HS-27A (cell line): ENCODE measurements at places on chromosomes 6 and 20.

GRCh38 chr20:52590100-52590499, 382.1 kb upstream of the TSHZ2 start:
- DNase-seq = no peak

GRCh38 chr6:2818593-2818992, 23.1 kb downstream of the SERPINB1 start:
- DNase-seq = no peak

- no peak for DNase-seq
These were observed 77.8 kb upstream of the CTNNBL1 start for GRCh38 chr20:37616110-37616425.

- no peak for DNase-seq
These were observed 84.4 kb downstream of the SAMD3 start for GRCh38 chr6:130138116-130138908.

DNA sequence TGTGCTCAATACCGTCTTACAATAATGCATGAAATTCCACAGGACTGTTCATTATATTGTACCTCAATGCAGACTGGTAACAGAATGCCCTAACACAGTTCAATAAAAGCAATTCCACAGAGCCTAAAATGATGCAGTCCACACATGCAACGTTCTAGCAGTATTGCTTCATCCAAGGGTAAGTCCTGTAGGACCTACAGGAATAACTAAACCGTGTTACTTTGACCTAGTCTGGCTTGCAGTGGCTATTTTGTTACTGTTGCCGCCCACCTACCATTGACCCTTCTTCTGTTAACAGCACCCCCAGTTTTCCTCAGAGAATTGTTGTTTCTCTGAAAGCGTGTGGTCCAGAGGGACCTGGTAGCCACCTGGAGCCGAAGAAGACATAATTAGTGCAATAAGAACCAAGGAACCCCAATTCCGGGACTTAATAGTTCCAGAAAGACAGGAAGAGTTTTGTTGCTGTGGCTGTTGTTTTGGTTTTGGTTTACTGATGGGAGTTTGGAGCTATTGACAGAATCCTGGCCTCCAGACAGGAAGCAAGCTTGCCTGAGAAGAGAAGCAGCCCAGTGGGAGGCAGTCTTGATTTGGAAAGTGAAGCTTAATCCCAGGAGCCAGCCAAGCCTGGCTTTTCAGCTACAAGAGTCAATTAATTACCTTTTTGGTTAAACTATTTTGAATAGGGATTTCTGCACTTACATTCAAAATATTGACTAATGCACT, 91.3 kb downstream of the FRK start:
- no peak for DNase-seq

DNA sequence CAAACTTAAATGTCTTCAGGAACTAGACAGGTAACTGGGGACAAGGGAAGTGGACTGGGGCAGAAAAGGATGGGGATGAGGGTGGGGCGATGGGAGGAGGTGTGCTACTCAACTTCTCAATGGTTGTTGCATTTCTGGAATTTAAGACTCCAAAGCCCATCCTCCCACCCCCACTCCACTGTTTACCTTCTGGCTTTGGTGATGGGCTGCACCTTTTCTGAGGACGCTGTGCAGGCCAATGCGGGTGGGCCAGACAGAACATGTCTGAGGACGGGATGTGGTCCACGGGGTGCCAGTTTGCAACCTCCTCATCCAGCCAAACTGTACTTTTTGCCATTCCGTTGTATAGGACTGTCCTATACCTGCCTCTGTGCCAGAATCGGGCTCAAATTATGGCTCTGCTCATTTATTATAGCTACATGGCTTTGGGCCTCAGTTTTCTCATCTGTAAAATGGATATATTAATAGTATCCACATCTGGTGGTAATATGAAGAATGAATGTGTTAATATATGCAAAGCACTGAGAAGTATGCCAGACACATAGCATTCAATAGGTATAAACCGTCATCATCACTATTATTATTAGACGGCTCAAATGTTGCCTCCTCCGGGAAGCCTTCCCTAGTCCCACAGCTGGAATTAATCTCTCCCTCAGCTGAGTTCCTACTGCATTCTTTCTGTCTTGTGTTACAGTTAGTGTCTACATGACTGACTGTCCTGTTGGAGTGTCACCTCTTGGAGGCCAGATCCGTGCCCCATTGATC, 31.0 kb upstream of the VEGFA start:
- DNase-seq = no peak

GRCh38 chr6:18166312-18167036, 11.3 kb downstream of the KDM1B start:
- DNase-seq = no peak

- no peak for DNase-seq
These were observed 181.6 kb downstream of the CDH26 start for GRCh38 chr20:60139663-60140446.

GRCh38 chr20:25259358-25259757, 11.5 kb downstream of the PYGB start:
- no peak for DNase-seq

GRCh38 chr6:112835078-112835477, 487.9 kb downstream of the RFPL4B start:
- DNase-seq = no peak

- DNase-seq = no peak
These were observed 25.5 kb upstream of the ITCH start for GRCh38 chr20:34337544-34337943.

DNA sequence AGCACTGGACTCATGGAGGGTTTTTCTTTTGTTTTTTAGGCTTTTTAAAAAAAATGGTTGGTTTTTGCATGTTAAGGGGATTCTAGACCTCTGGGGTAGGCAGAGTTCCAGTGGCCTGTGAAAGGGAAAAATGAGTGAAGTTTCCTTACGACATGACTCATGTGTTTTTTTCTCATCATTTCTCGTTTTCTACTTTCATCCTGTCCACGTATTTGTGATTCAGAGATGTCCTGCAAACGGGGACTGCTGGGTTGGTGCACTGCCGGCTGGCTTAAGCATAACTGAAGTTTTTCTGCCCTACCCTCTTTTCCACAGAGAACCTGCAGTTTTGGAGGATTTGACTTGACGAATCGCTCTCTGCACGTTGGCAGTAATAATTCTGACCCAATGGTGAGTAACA, 182.3 kb downstream of the SASH1 start:
- DNase-seq = no peak

DNA sequence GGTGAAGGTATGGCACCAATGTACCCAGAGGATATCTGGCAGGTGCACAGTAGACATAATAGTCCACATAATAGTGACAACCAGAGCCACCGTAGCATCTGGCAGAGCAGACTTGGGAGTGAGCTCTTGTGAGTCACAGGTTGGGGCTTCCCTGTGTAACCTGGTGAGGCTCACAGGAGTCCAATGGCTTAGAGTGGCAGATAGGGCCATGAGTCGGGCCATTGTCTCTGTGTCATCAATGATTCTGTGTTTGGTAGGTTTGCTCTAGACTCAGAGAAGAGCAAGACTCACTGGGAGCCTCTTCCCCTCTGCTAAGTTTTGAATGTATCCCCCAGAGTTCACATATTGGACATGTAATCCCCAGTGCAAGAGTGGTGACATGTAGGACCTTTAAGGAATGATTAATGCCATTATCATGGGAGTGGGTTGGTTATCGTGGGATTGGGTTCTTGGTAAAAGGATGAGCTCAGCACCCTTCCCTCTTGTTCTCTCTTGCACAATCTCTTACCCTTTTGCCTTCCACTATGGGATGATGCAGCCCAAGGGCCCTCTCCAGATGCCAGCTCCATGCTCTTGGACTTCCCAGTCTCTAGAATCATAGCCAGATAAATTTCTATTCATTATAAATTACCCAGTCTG, 22.6 kb upstream of the SIRPA start:
- no peak for DNase-seq

- no peak for DNase-seq
These were observed 161.4 kb downstream of the CLIC5 start for GRCh38 chr6:45854149-45854742.

DNA sequence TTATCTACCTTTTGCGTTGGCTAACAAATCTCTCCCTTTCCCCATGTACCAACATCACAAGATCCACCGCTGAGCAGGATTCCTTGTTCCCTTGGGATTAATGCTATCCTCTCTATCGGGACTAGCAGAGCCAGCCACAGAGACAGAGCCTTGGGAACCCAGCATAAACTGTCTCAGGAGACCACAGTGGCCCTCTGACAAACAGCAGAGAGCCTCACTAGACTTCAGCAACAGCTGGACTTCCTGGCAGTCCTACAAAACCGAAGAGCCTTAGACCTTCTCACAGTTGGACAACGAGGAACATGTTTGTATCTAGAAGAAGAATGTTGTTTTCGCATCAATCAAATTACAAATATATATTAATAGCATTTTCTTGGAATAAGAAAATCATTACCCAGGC, 39.6 kb upstream of the POU5F1 start:
- no peak for DNase-seq

- DNase-seq = no peak
These were observed 29.1 kb upstream of the LGSN start for GRCh38 chr6:63348836-63349235.

DNA sequence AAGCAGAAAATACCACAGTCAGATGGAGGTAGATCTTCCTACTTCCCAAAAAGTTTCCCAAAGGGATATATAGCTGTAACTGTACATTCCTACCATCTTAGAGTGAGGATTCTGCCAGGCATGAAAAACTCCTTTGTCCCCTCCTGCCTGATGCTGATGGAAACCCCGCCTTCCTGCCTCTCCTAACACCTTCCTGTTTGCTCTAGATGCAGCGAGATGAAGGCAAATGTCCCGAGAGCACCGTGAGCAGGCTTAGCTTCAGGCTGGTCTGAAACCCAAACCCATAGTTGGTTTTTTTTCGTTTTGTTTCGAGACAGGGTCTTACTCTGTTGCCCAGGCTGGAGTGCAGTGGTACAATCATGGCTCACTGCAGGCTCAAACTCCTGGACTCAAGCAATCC, 55.6 kb downstream of the MYB start:
- DNase-seq = no peak

GRCh38 chr20:60999250-60999649, 252.8 kb upstream of the CDH4 start:
- DNase-seq = no peak

- DNase-seq = peak; percentile 1
These were observed 174.8 kb downstream of the IBTK start for GRCh38 chr6:82072751-82073150.

GRCh38 chr6:24831771-24832716, 33.3 kb upstream of the ARMH2 start:
- no peak for DNase-seq

DNA sequence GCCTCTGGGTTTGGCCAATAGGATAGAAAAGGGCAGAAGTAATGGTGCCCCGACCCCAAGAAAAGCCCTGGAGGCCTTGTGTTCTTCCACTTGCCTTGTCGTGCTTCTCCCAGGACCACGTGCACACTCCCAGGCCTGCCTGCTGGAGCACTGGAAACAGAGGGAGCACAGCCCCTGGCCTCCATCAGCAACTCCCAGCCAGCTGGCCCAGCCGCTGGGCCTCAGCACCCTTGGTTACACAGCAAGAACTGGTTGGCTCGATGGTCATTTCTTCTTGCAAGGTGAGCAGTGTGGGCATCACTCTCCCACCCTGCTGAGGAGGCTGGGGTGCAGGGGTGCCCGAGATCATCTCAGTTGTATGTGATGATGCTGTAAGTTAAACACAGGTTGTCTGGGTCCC, 69.2 kb upstream of the CST7 start:
- no peak for DNase-seq

GRCh38 chr20:18506744-18507143, 996 bp upstream of the SEC23B start:
- no peak for DNase-seq

DNA sequence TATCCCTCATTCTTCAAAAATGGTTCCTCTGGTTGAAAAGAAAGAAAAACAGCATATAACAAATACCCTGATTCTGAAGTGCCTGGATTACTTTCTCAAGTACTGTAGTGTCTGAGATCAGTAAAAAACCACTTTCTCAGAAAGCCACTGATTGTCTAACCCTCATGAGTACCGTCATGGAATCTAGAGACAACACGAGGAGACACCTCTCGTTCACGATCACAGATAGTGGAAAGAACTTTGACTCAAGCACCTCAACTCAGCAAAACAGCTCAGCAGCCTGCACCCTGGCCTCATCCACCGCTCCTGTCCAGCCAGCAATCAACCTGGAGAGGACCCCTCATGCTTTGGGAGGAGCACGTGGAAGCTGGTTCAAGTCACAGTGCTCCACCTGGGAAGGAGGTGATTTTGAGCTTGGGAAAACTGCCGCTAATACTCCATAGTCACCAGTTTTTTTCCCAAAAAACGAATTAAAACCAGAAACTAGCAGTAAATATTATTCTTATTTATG, 1.0 kb downstream of the SCML4 start:
- no peak for DNase-seq

- DNase-seq = peak; percentile 87
These were observed 40.2 kb upstream of the FAM50B start for GRCh38 chr6:3808759-3809514.

GRCh38 chr6:23445157-23445710, 680.8 kb upstream of the NRSN1 start:
- DNase-seq = no peak

GRCh38 chr6:11705483-11705882, 73.1 kb downstream of the ADTRP start:
- no peak for DNase-seq

- DNase-seq = no peak
These were observed 24.4 kb downstream of the SIRPD start for GRCh38 chr20:1533059-1533458.

DNA sequence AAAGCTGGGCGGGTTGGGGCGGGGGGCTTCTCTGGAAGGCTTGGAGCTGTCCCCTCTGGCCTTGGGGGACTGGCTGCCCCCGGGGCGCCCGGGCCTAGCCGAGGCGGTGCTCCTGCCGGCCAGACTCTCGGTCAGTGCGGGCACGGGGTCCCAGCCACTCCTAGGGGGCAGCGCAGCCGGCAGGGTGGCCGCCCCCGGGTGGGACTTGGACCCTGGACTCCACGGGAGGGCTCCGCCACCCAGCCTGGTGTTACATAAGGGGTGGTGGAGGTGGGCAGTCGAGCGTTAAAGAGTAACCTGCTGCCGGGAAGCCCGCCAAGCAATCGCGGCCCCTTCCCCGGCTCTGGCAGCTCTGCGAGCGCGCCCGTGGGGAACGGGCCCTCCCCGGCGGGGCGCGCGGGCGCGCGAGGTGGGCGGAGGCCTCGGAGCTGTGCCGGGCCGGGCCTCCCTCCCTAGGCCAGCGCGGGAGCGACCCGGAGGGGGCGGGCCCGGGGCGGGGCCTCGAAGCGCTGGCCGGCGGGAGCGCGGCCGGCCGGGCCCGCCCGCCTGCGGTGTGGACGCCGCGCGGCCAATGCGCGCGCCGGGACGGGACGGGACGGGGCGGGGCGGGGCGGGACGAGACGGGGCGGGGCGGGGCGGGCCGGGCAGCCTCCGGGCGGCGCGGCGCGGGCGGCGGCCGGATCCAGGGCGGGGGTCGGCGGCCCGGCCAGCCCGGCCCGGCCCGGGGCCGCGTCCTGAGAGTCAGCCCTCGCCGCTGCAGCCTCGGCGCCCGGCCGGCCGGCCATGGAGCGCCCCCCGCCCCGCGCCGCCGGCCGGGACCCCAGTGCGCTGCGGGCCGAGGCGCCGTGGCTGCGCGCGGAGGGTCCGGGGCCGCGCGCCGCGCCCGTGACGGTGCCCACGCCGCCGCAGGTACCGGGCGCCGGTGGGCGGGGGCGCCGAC, at the start of gene SLC2A4RG:
SLC2A4RG (plus strand) TSS at position 647 of the 940 bp plus-strand sequence; CDS start at position 784, 137 bp downstream.
- no peak for DNase-seq

GRCh38 chr6:40539853-40540252, 47.3 kb downstream of the LRFN2 start:
- DNase-seq = no peak
